ENCODE measurements at places on chromosomes 7 and 10.

DNA sequence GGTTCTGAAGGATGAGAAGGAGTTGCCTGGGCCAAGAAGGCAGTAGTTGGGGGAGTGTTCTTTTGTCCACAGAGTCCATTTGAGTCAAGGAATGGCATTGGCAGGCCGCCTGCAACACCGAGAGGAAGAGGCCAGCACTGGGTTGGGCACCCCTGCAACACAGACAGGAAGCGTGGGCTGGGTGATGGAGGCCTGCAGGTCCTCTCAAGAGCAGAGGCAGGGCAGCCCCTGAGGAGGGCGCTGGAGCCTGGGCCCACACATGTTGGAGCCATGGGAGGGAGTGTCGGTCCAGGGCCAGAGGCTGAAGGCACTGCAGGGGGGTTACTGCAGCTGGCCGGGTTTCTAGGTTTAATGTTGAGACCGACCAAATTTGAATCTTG lies 137.3 kb downstream of the PTPN20 start:
- DNase-seq = no peak

DNA sequence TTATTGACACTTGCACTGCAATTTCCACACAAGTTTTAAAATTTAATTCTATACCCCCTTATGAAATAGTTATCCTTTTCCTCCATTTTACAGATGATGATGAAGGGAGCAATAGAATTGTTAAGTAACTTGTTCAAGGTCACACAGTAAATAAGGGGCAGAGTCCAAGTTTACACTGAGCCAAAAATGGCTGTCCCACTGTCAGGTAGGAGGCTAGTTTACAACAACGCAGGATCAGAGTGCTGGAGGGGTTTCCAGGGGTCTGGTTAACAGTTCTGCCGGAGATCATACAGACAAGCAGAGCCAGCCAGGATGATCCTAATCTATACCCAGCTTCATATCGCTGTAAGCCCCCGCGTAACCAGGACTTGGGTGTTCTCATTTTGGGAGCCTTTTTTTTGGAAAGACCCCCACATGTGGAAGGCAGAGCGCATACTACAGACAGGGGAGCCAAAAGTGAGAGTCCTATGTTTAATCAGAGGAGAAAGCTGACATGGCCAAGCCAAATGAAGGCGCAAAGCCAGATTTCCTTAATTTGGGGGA lies 524 bp upstream of the UNC5B start:
- no peak for DNase-seq

GRCh38 chr7:30992414-30992813 lies 28.7 kb downstream of the GHRHR start:
- no peak for DNase-seq

DNA sequence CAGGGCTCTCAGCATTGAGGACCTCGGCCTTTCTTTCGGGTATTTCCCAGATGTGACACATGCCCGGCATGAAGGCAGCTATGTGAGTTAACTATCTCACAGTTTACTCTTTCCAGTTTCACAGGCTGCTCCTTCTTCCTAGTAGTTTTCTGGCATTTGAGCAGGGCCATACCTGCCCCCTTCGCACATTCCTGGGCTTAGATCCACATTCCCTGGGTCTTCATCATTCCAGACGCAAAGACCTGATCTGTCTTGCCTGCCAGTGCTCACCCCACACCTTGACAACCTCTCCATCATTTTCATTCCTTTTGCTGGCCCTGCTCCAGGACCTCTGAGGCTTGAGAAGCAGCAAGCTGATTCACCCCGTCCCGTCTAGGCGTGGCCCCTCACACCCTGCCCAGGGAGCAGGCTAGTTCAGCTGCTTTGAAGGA lies 227.5 kb downstream of the WDR11 start:
- DNase-seq = no peak

DNA sequence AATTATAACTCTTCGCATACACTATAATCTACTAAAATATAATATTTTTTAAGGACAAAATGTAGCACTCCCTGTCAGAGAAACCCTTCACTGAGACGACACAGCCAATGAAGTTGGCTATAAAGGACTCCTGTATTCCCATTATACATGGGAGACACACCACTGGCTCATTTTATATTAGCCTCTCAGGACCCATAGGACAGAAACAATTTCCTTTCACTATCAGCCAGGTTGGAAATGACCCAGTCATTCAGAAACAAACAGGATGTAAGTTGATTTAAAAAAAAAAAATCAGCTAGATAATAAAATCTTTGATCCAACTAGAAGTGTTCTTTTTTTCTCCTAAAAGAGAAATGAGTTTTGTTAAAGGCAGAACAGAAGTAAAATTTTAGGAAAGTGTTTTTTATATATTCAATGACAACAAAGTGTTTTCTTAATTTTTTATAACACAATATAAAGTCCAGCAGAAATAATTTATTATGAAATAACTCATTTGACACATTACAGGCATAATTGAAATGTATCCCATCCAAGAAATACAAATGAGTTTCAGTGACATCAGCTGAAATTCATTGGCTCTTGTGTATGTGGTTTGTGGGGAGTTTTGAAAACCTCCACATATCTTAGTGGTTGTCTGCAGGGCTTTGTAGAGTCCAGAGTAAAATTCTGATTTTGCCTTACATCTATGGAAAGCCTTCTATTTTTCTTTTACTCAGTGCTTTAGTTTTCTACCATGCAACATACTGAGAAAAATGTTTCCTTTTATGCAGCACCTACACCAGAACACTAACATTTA lies 64.1 kb downstream of the CTTNBP2 start:
- DNase-seq = no peak

DNA sequence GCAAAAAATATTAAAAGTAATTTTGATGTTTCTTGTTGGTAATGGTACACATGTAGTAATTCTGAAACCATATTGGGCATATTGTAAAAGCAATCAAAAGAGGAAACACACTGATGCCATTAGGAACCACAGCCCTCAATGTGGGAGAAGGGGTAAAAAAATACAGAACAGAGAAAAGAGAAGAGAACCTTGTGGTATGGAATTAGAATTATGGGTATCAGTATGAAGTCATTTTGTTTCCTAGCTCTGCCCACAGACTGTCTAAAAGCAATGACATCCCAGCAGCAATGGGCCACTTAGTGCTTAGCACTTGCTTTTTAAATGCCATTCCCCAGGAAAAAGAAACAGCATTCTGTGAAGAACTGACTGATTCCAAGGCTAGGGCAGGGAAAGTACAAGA lies 61.5 kb downstream of the CPVL start:
- DNase-seq = no peak

DNA sequence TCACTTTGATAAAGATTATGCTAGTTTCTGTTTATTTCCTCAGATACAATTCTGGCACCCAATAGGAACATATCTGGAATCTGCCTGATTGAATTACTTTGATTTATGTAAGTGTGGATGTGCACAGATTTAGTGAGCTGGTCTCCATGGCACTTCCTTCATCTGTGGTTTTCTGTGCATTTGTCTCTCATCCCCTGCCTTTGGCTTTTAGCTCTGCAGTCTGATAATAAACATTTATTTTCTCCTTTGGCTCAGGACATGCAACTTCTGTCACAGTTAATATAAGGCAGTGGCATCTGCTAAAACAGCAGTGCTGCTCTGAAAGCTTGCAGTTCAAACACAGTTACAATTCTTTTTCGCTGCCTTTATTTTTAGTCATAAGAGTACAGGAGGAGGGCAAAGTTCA lies 273.7 kb upstream of the CHRM2 start:
- no peak for DNase-seq

GRCh38 chr7:115680921-115681320 lies 349.6 kb downstream of the TFEC start:
- no peak for DNase-seq

- no peak for DNase-seq
Observed at GRCh38 chr10:25651534-25651933, 282.5 kb upstream of the MYO3A start.

DNA sequence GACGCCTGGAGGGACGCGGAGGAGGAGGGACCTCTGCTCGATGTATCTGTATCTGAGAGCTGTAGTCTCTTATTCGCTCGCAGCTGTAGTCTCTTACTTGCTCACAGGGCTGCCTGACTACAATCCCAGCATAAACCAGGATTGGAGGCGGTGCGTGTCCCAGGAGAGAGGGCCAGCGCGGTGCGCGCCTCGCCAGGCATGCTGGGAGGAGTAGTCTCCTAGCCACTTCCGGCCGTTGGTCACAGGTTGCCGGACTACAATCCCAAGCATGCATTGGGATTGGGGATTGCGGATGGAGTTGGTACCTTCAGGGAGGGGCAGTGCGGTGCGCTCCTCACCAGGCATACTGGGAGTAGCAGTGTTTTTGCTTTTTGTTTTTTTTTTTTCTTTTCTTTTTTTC lies 421.7 kb upstream of the NUPR2 start:
- DNase-seq = no peak

GRCh38 chr10:6491841-6492609 lies 88.1 kb downstream of the PRKCQ start:
- DNase-seq = no peak

DNA sequence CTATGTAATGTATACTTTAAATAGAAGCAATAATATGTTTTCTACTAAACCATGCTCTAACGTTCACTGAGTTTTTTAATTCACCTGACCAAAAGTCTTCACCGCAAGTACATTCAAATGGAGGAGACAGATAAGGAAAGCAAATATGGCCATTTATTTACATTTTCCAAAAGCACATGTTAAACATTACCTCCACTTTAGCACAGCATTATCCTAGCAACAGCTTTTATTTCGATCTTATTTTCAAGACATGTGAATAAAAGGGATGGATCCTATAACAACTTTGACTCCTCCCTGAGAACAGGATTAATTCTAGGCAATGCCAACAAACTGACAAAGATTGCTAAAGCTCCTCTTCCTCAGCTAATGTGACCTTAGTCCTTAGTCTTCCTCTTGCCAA lies 11.5 kb upstream of the GRM8 start:
- no peak for DNase-seq

DNA sequence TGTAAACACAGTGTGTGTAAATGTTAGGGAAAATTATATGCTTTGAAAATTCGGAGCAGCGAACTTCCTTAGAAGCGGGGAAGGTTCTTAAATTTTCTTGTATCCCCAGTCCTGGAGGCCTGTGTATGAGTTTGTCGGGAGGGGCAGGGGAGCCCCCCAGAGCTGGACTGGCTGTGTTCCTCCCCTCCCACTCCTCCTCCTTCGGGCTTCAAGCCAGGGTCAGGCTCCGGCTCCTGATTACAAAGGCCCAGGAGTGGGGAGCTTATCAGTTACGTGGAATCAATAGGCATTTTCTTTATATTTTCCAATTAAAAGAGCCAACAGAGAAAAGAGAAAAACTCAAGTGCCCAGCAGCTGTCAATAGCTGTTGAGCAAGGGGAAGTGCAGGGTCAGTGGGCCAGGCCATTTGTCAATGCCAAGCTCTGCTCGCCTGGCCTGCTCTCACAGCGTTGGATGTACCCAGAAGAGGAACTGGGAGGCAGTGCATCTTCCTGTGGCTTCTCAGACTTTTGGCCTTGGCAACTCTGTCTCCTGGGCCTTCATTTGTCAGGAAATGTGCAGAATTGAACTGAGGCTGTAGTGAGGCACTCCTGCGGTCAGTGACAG lies 156.9 kb upstream of the PCBD1 start:
- no peak for DNase-seq

- no peak for DNase-seq
Observed at GRCh38 chr10:82390866-82391658, 516.1 kb downstream of the NRG3 start.

GRCh38 chr10:22320591-22321155 lies at the start of gene BMI1:
BMI1 (plus strand) TSS chr10:22321099; CDS start chr10:22326450, 5,351 bp downstream.
- peak; percentile 87 for DNase-seq

DNA sequence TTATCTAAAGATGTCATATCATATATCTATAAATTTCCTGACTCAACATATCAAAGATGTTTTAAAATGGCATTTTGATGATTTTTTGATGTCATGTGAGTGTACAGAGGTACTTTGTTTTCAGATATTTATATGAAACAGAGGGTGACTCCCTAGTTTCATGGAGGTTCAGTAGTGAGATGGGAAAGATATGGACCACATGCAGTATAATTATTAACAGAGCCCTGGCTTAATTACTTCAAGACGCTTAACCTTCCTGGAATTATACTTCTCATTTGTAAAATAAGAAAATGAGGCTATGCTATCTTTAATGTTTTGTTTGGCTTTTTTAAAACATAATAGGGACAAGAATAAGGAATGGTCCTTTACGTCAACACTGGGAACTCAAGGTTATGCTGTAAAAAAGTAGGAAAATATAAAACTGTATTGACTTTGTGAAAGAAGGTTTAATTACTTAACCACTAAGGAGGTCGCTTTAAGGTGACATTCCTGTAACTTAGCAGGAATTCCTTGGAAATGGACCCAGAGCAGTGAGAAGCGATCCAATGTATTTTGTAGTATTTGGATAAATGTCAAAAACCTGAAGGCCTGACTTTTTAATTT lies 821.0 kb upstream of the IGFBP3 start:
- no peak for DNase-seq

GRCh38 chr10:61323726-61324125 lies 129.5 kb downstream of the TMEM26 start:
- no peak for DNase-seq

GRCh38 chr7:74083928-74084721 lies 521 bp downstream of the LIMK1 start:
- DNase-seq = peak; percentile 73

GRCh38 chr7:45988405-45989057 lies 67.5 kb upstream of the IGFBP3 start:
- DNase-seq = no peak

- DNase-seq = no peak
Observed at GRCh38 chr10:72274213-72274729, 547 bp downstream of the DDIT4 start.

- no peak for DNase-seq
Observed at GRCh38 chr7:47424523-47424922, 157.4 kb downstream of the TNS3 start.

DNA sequence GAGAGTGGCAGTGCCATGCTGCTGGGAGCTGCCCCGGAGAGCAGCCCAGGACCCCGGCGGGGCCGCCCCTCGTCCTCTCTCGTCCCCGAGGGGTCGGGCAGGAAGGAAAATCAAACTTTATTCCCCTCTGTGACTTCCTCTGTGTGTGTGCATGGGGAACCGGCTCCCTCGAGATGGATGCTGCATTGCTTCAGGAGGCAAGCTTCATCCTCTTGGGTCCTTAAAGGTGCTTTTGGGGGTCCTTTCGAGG lies 726 bp downstream of the MCU start:
- no peak for DNase-seq

GRCh38 chr7:23343806-23344475 lies 44.8 kb downstream of the MALSU1 start:
- no peak for DNase-seq

- DNase-seq = no peak
Observed at GRCh38 chr10:119245272-119245671, 37.9 kb downstream of the GRK5 start.

- DNase-seq = no peak
Observed at GRCh38 chr10:80518143-80518806, 19.4 kb upstream of the SH2D4B start.

GRCh38 chr7:133645884-133646391 lies 393.1 kb downstream of the EXOC4 start:
- DNase-seq = peak; percentile 42

GRCh38 chr7:91850455-91850854 lies 30.0 kb downstream of the MTERF1 start:
- DNase-seq = peak; percentile 4

- peak; percentile 89 for DNase-seq
Observed at GRCh38 chr10:91613411-91614187, 19.3 kb downstream of the PPP1R3C start.

GRCh38 chr7:3730276-3730675 lies 429.2 kb downstream of the SDK1 start:
- DNase-seq = no peak

Measured in AG08395 (cell line).